ENCODE measurements at places on chromosomes 7 and 10.

DNA sequence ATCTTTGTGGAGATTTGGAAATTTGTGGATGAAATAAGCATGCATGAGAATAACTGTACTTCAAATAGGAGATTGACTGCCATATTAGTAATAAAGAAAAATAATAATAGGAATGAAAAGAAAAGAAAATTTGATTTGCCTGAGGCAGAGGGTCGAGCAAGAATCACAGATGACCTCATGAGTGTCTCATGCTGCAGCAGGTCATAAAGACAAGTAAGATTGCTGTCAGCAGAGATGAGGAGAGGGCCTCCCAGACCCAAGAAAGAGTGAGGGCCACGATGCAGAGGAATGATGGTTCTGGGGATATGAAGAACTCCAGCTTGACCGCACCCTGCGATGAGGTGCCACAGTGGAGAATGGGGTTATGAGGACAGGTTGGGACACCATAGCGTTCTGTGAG, 39.2 kb downstream of the TOMM7 start:
- peaks cover 13% of the 10 kb centered on the region for H3K27me3 ChIP-seq
- DNase-seq, result no peak
- H3K27ac ChIP-seq, result no peak overlapping the region

DNA sequence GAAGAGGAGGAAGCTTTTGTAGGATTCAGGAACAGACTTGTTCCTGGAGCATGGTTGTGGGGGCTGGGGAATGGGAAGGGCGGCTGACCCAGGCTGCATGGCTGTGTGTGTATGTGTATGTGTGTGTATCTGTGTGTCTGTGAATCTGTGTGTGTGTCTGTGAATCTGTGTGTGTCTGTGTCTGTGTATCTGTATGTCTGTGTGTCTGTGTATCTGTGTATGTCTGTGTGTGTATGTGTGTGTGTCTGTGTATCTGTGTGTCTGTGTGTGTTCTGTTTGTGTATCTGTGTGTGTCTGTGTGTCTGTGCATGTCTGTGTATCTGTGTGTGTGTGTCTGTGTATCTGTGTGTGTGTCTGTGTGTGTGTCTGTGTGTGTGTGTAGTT, 6.6 kb upstream of the STX1A start:
- H3K27ac ChIP-seq, result no peak overlapping the region
- H3K4me3 ChIP-seq, result no peak overlapping the region
- peaks cover 24% of the 10 kb centered on the region for H3K27me3 ChIP-seq
- H3K36me3 ChIP-seq, result no peaks in the 10 kb centered on the region

GRCh38 chr10:6365384-6365783, 162.7 kb downstream of the PFKFB3 start:
- peaks cover 17% of the 10 kb centered on the region for H3K36me3 ChIP-seq
- H3K4me3 ChIP-seq, result no peak overlapping the region
- no peaks in the 10 kb centered on the region for H3K27me3 ChIP-seq

DNA sequence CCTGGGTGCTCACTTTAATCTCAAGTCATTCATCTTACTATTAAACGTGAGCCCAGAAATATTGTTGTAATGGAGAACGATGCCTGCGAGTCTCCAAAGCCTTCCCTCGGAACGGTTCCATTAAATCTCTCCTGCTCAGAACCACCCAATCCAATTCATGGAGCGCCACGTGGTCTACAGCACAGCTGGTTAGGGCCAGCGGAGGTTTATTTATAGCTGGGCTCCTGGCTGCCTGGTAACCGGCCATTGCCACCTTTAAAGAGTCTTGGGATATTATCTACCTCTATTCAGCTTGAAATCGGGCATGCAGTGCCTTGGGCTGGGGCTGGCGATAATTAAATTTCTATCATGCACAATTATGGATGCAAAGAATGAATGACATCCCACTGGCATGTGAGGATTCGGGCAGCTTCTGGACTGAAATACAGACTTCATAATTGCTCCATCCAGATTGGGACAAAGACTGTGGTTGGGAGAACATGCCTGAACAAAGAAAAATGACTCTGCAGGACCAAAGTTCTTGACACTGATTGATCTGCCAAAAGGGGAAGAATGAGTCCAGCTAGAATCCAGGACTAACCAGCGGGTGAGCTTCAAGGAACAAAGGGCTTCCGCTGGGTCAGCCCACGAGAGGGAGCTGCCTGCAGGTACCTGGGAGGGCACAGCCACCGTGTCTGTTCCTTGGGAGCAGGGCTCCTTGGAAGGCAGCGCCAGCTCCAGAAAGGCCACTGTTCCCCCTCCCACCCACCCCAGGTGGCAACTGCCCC, 7.3 kb downstream of the FAM20C start:
- no peak for DNase-seq
- H3K4me3 ChIP-seq, result no peak overlapping the region
- no peaks in the 10 kb centered on the region for H3K36me3 ChIP-seq
- H3K4me1 ChIP-seq, result no peaks in the 10 kb centered on the region
- peaks cover 10% of the 10 kb centered on the region for H3K27me3 ChIP-seq

- H3K27ac ChIP-seq, result no peak overlapping the region
- no peaks in the 10 kb centered on the region for H3K27me3 ChIP-seq
- H3K4me1 ChIP-seq, result no peaks in the 10 kb centered on the region
- no peak overlapping the region for H3K4me3 ChIP-seq
Measured at GRCh38 chr7:42575171-42575570, 336.7 kb downstream of the C7orf25 start.

DNA sequence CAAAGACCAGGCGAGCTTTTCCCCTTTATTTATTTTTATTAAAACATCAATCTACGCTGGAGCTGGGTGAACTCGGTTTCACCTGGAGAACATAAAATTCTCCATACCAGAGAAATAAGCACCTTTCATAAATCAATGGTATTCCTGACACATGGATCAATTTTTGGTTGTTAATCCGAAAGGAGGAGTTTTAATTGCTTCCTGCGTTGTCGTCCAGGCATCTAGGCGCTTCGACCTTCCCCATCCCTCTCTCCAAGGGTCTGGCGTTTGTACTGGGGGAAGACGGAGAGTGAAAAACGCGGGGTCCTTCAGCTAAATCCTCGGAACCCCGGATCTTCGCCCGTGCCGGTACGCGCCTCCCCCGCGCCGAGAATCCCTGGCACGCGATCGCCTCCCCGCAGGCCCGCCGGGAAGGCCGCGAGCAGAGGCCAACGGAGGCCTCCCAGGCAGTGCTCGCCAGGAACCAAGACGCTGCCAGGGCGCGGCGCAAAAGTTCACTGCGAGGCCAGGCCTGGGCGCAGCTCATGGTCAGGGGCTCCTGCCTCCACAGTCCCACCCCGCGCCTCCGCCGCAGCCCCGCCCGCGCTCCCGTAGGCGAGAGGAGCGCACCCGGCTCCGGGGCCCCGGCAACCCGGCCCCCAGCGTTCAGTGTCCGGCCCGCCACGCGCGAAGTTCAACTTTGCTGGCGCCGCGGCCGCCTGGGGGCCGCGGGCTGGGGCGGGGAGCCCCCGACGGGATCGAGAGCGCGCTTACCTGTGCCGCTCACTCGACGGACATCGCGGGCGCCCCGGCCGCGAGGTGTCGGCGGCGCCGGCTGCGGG, 8.3 kb upstream of the EBF3 start:
- peak overlapping the region; percentile 28 for H3K4me3 ChIP-seq
- no peak for DNase-seq
- peak overlapping the region; percentile 77 for H3K27ac ChIP-seq
- H3K4me1 ChIP-seq, result peaks cover 6% of the 10 kb centered on the region

Measured in activated CD8-positive, alpha-beta memory T cell treated with anti-CD3 and anti-CD28 coated beads, Interleukin-2, amount 10 ng/mL, durations not matched to agents 7 days and 5 days (primary cell).